T-cell (primary cell): ENCODE measurements at places on chromosomes 2 and 18.

DNA sequence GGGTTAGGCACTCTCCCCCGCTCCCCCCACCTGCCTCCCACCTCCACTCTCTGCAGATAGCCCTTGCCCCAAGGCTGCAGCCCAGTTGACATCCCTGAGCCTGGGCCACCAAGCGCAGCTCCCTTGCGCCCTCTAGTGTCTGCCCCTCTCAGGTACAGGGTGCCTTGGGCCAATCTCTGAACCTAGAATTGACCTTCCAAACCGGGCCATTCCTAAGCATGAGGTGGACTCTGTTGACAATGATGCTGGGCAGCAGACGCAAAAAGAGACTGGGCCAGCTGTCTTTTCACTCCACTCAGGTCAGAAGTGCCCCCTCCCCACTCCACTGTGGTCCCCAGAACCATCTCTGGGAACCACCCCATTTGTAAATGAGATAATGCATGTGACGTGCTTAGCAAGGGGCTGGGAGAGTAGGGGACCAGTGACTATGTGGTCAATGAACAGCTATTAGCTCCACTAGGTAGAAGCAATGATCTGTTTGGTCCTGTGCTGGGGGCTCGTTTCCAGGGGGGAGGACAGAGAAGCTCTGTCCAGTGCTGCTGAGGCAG is 43.3 kb upstream of the PLB1 start:
- DNase-seq: peak; percentile 71

DNA sequence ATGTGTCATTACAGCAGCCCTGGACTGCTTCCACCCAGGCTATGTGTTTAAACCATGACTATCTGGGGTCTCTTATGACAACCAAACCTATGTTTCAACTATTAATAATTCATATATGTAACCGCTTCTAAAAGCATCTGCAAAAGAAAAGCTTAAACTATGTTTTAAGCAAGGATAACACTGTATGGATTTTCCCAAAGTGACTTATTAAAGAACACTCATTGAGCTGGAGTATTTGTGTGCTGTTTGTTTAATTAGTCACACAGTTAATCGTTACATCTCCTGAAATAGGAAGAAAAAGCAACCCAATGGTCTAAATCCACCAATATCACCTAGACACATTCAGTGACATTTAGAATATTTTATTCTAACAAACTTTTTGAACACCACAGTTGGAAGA is 51.3 kb downstream of the TMEM163 start:
- DNase-seq: no peak

GRCh38 chr2:238418196-238418998 is 8.3 kb upstream of the ASB1 start:
- DNase-seq: no peak

- DNase-seq: no peak
Measured at GRCh38 chr2:132038179-132038882, 123.4 kb downstream of the ANKRD30BL start.
